ENCODE measurements at places on chromosomes 4 and X.

GRCh38 chrX:136781180-136781797 lies 557 bp upstream of the ARHGEF6 start:
- no peak for DNase-seq

DNA sequence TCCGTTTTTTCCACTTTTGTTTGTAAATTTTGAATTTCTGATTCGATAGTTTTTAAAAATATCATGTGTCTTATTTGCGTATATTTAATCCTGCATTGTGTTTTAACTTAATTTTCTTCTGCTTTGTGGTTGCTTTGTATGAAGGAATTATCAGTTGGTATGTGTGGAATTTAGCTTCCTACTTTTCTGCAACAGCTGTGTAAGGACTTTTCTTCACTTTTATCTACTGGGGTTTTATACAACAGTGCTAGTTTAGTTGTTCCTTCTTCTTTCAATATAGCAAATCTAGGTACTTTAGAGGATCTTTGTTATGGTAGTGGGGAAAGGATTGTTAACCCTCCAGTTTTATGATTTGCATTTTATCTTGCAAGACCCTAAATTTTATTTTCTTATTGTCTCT lies 410.3 kb downstream of the CCSER1 start:
- DNase-seq = no peak

GRCh38 chrX:50705042-50705441 lies 109.0 kb downstream of the SHROOM4 start:
- no peak for DNase-seq

- DNase-seq = no peak
Observed at GRCh38 chr4:110897784-110898183, 274.9 kb upstream of the PITX2 start.

DNA sequence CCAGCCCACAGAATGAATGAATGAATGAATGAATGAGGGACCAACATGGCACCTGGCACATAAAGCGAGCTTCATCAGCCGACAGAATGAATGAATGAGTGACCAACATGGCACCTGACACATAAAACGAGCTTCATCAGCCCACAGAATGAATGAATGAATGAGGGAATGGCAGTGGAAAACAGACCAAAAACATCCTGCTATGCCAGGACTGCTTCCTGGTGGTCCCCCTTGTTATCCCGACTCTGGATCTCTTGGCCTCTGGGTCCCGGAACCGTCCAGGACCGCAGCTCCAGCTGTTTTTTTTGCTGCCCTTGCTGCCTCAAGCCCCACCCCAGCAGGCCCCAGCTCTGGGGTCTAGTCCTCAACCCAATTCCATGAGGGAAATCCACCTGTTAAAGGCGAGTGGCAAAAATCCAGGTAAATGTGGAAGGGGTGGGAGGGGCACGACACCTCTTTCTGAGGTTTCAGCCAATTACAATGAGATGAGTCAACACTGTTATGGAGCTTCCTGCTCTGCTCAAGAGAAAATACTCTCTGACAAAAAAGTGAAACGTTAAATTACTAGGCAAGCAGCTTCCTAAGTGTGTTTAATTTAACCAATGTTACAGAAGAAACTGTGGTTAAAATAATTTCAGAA lies 72.0 kb upstream of the MTNR1A start:
- DNase-seq = peak; percentile 3

DNA sequence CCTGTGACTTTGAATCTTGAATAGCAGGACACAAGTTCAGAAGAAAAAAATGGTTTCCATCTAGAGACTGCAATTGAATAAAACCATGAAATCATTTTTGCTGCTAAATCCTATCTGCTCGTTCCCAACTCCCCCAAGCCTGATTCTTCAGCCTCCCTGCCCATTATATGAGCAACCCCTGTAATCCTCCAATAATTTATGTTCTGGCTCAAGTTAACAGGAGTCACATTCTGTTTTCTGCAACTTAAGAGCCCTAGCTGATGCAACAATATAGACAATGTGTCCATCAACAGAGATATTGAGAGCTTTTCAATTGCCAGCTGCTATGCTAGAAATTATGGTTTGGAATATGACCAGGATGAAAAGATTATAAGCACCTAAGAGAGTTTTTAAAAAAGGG lies 84.1 kb downstream of the LDB2 start:
- DNase-seq = no peak

DNA sequence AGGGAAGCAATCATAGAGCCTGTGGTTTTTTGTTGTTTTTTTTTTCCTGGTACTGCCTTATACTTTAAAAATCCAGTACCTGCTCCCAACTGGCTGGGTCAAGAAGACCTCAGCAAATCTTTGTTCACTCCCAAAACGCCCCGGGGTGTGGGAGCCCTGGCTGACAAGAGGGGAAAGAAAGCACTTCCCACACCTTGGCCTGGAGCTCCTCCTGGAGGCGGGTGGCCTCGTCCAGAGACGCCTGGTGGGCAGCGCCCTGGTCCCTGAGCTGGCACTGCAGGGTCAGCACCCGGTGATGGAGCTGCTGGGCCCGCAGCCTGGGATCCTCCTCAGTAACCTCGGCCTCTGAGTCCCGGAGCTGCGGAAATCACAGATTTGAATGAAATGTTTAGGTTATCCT lies 38.2 kb downstream of the C4orf50 start:
- DNase-seq = no peak

DNA sequence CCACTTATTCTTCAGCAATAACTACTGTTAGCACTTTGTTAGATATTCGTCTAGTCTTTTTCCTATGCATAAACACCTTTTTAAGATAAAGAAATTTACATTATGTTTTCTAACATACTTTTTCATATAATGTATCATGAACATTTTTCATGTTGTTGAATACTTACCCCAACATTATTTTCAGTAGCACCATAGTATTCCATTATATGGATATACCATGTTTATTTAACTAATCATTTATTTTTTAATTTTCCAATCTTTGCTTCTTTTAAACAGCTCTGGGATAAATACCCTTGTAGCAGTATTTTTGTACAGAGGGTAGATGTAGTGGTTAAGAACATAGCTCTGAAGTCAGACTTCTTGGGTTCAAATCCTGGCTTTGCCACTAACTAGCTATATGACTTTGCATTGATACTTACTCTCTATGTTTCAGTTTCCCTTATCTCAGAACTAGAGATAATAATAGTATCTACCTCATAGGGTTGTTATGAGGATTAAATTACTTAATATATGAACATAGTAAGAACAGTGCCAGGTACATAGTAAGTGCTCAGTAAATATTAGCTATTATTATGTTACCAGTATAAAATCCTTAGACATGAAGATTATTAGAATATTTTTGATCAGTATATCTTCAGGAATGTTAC lies 11.3 kb downstream of the EXOC1 start:
- no peak for DNase-seq

GRCh38 chr4:156321203-156321602 lies 367.5 kb upstream of the CTSO start:
- DNase-seq = no peak

DNA sequence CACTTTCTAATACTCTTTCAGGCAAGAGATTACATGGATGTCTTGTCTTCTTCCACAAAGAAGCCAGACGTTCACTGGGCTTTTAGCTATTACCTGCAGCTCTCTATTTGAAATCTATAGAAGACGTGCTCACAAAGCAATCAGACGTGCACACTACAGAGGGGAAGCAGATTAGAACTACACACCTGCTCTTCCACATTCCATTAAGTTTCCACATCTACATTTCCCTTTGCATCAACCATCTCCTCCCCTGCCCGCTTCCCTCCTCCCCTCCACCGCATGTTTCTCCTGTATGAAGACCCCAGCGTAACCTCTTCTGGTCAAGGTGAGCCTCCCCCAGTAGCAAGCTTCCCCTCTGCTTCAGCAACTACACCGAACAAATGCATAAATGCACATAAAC lies 119.8 kb downstream of the DHX15 start:
- no peak for DNase-seq

- DNase-seq = no peak
Observed at GRCh38 chrX:85084770-85085393, 81.2 kb downstream of the APOOL start.

DNA sequence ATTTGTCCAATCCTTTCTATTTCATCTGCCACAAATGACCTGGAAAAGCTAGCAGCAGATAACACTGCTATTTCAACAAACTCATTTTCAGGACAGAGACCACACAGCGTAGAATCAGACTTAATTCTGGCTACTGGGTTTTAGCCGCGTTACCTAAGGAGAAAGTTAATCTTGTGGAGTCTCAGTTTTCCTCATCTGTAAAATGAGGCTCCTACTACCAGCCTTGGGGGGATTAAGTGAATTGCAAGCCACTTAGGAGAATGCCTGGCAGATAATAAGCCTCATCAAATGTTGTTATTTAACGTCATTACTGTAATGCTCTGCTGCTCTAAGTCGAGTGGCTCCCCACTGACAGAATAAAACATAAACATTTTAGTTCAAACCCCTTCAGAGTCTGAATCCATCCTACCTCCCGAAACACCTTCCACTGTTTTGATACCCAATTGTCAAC lies 1.4 kb downstream of the CCNI start:
- DNase-seq = no peak

GRCh38 chr4:128596853-128597252 lies 212.6 kb upstream of the JADE1 start:
- no peak for DNase-seq

- peak; percentile 5 for DNase-seq
Observed at GRCh38 chrX:8738588-8739189, 6.8 kb upstream of the ANOS1 start.

- DNase-seq = no peak
Observed at GRCh38 chrX:69968950-69969349, 80.8 kb downstream of the AWAT2 start.

DNA sequence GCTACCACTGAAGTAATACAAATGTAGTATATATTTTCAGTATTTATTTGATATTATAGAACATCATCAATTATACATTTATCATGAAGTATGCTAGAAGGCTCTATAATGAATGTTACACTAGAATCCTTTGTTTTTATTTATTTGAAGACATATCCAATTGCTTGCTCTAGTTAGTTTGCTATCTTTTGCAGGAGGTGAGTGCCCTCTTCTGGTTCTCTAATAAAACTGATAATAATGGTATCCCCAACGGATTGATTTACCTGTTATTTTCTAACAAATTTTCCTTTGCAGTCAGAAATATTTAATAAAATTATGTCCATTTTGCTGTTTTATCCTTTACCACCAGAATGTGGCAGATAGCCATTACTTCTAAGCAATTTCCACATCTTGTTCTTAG lies 274.3 kb upstream of the TACR3 start:
- no peak for DNase-seq

DNA sequence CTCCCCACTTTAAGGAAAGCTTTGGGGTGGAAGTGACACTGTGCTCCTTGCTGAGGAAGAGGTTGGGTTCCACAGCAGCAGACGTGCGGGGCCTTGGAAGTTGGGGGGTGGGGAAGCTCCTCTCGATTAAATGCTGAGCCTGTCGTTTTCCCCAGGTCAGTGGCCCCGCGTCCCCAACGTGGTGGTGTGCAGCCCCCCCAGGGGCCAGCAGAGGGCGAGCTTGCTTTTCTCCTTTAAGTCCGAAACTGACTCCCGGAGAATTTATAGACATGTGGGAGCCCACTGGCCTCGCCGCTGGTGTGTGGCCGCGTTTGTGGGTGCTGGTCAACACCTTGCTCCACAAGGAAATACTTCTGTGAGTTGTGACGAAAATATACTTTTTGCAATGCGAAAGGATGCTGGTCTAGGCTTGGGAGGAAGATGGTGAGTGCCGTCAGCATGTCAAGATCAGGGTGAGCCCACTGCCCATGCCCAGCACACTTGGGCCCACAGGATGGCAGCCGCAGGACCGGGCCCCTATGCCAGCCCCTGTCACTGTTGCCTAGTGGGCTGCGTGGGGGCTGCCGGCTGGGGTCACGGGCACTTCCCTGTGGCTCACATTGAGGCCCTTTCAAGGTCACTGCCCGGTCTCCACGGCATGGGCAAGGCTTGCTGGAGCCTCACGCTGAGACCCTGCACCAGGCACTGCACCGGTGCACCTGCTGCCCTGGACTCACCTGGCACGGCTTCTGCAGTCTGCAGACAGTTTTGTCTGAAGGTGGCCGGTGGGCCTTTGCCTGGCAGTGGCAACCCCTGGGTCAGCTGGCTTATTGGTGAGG lies 9.4 kb downstream of the UVSSA start:
- peak; percentile 34 for DNase-seq

DNA sequence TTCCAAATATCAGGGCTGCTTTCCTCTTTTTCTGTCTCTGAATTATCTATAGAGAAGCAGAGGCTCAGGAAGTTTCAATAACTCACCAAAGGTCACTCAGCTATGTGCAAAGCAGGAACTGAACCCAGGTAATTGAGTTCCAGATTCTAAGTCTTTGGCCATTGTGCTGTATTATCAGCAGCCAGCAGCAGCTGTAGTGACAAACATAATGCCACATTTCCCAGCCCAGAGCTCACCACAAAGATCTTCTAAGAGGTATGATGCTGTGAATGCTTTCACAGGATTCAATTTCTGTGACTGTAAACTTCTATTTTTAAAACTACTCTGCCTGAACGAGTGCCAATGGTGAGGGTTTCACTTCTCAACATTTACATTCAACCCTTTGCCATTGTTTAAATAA lies 56.4 kb downstream of the SPOCK3 start:
- no peak for DNase-seq

DNA sequence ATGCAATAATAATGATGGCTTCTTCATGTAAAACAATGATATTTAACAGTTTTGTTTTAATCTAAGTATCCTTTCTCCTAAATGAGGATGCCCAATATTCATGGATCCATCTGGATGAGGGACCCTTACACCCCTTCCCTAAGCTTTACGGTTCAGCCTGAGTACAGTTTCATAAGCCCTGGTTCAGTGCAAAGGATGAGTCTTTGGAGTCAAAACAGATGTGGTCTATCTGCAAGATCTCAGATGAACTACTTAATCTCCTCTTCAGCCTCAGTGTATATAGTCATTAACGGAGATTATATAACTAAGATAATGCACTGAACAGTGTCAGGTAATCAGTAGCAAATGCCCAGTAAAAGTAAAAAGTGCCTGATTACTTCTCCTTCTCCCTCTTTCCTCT lies 22.1 kb downstream of the ANXA5 start:
- no peak for DNase-seq

GRCh38 chrX:36007207-36007606 lies 87.7 kb downstream of the CFAP47 start:
- no peak for DNase-seq

- peak; percentile 29 for DNase-seq
Observed at GRCh38 chrX:129823115-129823514, 20.6 kb downstream of the ZDHHC9 start.

- no peak for DNase-seq
Observed at GRCh38 chrX:100649550-100650356, 5.8 kb downstream of the SRPX2 start.

GRCh38 chr4:153038623-153039311 lies 102.6 kb downstream of the FHDC1 start:
- DNase-seq = no peak

- peak; percentile 68 for DNase-seq
Observed at GRCh38 chrX:154396973-154397887, 947 bp upstream of the RPL10 start.

DNA sequence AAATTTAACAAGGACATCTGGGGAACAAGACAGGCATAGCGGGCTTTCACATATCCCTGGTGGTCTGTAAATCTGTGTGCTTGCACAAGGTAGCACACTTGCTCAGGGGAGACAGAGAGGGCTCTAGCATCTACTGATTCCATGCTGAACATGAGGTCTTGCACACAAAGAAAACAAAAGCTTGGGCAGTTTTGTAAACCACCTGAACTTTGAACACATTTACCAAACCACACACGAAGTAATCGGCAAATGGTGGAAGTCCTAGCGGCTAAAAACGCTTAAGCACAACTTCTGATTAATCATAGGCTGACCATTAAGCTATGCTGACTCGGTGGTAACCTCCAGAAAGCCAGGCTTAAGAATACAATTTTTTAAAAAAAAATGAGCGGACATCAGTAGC lies 52.8 kb downstream of the AKAP4 start:
- no peak for DNase-seq

GRCh38 chr4:20844311-20844710 lies 144.1 kb downstream of the PACRGL start:
- DNase-seq = no peak

GRCh38 chrX:23503835-23504539 lies 163.3 kb upstream of the PRDX4 start:
- DNase-seq = no peak

Measured in T-helper 1 cell (primary cell).